Stimulated activated CD8-positive, alpha-beta memory T cell treated with anti-CD3 and anti-CD28 coated beads, Interleukin-2, amount 100 ng/mL, for 1 hour (primary cell): ENCODE measurements at places on chromosomes 2 and 18.

- DNase-seq = no peak
These were observed 115.8 kb downstream of the PIGN start for GRCh38 chr18:62071071-62071470.

GRCh38 chr2:236647621-236648020 lies 78.0 kb downstream of the ACKR3 start:
- no peak for DNase-seq

DNA sequence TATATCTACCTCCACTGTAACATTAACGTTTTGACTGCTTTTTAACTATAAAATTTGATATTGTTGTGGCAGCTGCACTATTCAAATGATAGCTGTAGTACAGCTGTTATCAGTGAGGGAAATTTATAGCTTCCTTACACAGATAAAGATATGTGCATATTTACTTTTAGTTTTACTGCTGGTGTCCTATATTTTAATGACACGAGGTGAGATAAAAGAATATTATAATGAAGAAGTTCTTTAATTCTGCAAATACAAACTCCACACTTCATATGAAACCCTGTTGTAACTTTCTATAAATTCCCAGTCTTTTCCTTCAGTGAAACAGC lies 427.8 kb upstream of the ZEB2 start:
- no peak for DNase-seq

DNA sequence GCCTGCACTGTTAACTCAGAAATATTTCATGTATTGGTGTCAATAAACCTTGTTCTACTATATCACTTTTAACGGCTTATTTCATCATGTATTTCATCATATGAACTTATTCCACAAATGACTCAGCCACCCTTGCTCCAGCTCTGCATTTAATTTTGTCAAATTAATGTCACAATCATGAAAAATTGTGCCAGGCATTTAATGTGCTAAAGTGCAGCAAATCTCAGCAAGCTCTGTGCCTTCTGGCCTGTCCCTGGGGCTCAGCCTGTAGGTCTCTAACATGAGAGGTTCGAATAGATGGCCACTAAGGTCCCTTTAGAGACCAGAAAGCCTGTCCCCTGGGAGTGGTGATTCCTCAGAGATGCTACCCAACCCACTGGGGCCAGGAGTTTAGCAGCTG lies 28.6 kb downstream of the BOD1L2 start:
- no peak for DNase-seq

GRCh38 chr2:100869120-100869519 lies 49.2 kb downstream of the NPAS2 start:
- DNase-seq = no peak
